C1 segment of cervical spinal cord (tissue), 14 donors: ENCODE measurements at places on chromosomes 4 and X.

- no peak for DNase-seq
Observed at GRCh38 chr4:130335417-130336194, 1239.7 kb downstream of the C4orf33 start.

- no peak for DNase-seq
Observed at GRCh38 chr4:159593681-159594080, 490.8 kb downstream of the RAPGEF2 start.

DNA sequence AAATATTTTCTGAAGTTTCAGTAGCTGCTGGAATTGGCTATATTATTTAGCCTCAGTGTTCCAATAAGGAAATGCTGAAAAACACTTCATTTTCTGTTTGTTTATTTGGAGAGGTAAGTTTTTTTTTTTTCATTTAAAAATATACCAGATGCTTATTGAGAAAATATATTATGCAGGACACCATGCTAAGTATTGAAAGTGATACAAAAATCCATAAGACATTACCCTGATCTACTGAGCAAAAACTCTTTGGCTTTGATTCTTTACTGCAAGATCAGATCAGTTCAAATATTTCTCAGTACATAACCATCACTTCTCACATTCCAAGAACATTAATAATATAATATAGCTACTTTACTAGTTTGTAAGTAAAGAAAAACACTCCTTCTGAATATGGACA is 123.4 kb upstream of the PACRGL start:
- DNase-seq, result no peak

DNA sequence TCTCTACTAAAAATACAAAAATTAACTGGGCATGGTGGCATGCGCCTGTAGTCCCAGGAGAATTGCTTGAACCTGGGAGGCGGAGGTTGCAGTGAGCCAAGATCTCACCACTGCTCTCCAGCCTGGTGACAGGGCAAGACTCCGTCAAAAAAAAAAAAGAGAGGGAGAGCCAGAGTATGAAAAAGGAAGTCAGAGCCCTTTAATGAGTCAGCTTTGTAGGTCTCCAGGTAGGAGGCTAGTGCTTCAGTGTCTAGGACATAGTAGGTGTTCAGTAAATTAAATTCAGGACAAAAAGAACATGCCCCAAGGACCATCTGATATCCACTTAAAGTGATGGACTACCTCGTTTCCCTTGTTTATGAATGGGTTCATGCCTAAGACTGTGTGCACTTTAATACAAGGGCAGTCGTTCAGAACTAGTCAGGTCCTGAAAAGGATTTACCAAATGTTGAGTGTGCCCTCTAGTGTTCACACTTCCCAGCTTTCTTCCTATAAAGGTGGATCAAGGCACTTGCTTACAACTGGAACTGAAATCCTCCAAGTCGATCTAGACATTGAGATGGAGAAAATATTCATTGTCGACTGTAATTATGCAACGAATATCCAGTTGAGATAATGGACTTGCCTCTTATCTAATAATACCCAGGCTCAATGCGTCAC is 29.0 kb downstream of the F9 start:
- no peak for DNase-seq

DNA sequence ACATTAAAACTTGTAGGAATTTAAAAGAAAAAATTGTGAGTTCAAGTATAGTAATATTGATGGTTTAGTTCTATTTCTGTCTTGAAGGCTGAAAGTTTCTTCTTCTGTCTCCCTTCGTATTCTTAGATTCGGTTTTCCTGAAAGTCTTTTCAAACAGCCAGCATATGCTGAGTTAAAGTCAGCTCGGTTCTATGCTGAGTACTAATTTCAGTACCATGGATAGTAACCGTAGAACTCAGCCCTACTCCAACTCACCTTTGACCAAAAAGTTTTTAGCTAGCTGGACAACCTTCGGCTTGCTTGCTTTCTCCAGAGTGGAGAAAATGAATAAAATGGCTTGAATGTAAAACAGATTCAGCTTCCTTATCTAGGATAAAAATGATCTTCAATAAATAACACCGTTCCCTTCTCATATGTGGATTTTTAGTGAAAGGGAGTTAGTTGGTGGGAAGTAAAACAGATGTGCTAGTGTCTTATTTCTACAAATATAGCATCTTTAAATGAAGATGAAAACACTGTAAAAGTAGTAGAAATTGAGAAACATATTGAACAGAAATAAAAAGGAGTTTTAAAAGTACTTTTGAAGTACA is 5.2 kb downstream of the POU4F2 start:
- no peak for DNase-seq

DNA sequence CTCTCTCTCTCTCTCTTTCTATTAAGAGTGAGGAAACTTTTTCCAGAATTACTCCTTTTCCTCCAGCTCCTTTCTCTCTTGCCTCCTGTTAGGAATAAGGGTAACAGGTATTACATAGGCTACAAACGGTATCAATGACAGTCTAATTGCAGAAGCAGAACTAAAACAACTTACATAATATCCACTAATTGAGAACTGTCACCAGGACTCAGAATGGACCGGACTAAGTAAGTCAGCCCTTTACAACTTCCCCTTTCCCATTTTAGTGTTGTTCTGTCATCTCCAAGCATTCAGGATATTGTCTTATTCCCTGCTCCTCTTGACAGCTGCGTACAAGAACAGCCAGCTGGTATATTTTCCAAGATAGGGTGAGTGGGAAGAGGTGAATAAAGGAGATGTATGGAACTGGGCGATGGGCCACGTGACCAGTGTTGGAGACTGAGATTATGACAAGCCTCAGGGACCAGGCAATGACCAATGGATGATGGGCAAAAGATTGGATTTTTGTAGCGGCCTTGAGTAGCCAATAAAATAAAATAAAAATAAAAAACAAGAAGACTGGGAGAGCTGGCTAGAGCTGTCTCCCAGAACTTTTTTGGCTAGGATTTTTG is 2.3 kb upstream of the FNIP2 start:
- no peak for DNase-seq

GRCh38 chr4:87250294-87250693 is 29.9 kb upstream of the KLHL8 start:
- DNase-seq, result no peak

- no peak for DNase-seq
Observed at GRCh38 chr4:68451246-68452211, 4.3 kb downstream of the TMPRSS11E start.

GRCh38 chr4:145828802-145829485 is 109.7 kb downstream of the ZNF827 start:
- no peak for DNase-seq
